ENCODE measurements at places on chromosomes 1 and 21. TPM values are rescaled to one million over a fixed set of nuclear protein-coding genes. Genes with fewer than 3 reads are reported as not detected.

Gene LCE1F
- total RNA-seq = not detected

Gene RAB25
- total RNA-seq = 1.0 TPM

Gene SPRR3
- not detected for total RNA-seq

Gene RGS13
- not detected for total RNA-seq

Gene DCDC2B
- not detected for total RNA-seq

Gene CLCA1
- not detected for total RNA-seq

Gene TRIM63
- total RNA-seq = not detected

Gene CRABP2
- total RNA-seq = 12.3 TPM

Gene PRAMEF25
- not detected for total RNA-seq

Gene IQCC
- total RNA-seq = 4.6 TPM

Gene GJA9
- 0.38 TPM for total RNA-seq

Gene PDE4DIP
- total RNA-seq = 491 TPM

Gene PTAFR
- total RNA-seq = 3.9 TPM

Gene C1orf198
- total RNA-seq = 87.9 TPM

Gene LPAR3
- 2.5 TPM for total RNA-seq

Gene PEAR1
- total RNA-seq = 5.8 TPM

Gene BACE2
- total RNA-seq = 12.9 TPM

Gene LCA5L
- total RNA-seq = 1.7 TPM

Gene C1orf94
- total RNA-seq = 0.29 TPM

Gene GJA8
- not detected for total RNA-seq

Gene RGSL1
- total RNA-seq = not detected

Gene MYBPHL
- total RNA-seq = 4.4 TPM

Gene BARHL2
- not detected for total RNA-seq
